ENCODE measurements at places on chromosomes 11 and 22.

- DNase-seq: no peak
These were observed 3.9 kb upstream of the RAB38 start for GRCh38 chr11:88179141-88179540.

GRCh38 chr22:50089682-50090411 lies at the start of gene MOV10L1:
Gene MOV10L1 (plus strand): TSS chr22:50090006. CDS start chr22:50090089, 83 bp downstream.
- no peak for DNase-seq

- DNase-seq: no peak
These were observed 377.7 kb downstream of the TENM4 start for GRCh38 chr11:79062814-79063762.

- no peak for DNase-seq
These were observed 3.4 kb downstream of the CRYBB3 start for GRCh38 chr22:25203082-25203481.

DNA sequence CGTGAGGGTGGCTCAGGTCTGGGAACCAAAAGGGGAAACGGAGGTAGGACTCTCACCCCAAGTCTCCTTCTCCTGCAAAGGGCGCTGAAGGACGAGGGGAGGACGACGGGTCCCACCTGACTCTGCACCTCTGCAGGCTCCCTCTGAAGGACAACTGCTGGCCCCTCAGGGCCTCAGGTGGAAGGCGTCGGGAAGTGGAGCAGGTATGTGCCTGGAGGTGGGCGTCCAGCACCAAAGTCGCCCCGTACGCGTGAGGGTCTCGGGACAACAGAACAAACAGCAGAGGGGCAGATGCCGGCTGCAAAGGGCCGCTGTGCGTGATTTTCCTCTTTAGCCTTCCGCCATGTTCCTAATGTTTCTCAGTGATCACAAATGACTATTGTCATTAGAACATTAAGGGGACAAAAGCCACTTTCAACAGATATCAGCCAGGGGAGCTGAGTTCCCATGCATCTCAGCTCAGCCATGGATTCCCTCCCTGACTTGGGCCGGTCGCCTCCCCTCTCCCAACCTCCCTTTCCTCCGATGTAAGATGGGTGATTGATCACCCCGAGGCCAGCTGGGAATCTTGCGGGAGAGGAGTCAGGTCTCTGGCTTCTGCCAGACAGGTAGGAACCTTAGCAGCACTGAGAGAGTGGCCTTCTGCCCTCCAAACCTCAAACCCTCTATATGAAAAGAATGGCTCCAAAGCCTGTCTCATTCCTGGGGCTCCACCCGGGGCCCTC lies 836 bp downstream of the SLC16A8 start:
- no peak for DNase-seq

DNA sequence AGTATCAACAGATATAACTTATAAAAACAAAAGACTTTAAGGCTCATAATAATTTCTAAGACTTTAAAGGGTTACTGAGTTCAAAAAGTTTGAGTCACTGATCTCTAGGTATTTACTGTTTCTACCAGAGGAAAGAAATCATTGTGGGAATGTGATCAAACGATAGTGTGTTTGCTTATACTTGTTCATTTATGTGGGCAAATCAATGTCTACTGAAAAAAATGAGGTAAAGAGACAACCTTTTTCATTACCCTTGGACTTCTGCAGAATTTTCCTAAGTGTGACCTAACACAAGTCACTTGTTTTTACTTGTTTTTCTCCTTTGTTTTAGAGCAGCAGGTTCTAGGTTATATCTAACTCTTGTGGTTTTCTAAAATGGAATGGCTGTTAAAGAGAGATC lies 65.4 kb downstream of the PRR5L start:
- no peak for DNase-seq

- DNase-seq: no peak
These were observed 78.9 kb upstream of the CRYBB3 start for GRCh38 chr22:25120761-25121212.

DNA sequence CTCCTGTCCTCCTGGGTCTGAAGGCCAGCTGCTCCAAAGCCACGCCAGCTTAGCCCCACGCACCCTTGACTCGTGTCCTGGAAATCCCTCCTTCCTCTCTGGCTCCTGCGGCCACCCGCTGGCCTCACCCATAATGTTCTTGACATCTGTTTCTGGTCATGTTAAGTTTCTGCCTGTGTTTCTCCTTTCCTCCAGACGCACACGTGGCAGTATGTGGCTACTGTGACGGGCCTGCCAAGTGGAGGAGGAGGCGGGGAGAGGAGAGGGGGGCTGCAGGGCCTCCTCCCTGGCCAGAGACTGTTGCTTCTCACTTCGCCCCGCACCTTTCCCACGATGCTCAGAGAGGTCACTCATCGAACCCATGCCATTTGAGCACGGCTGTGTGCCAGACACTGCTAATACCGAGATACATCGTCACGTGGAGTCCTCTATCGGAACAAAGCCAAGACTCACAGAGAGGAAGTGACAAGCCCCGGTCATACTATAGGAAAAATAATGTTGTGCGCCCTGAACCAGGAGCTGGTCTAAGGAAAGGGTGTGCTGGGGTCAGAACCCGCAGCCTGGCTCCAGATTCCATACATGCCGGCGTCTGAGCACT lies 11.5 kb downstream of the C1QTNF6 start:
- no peak for DNase-seq

DNA sequence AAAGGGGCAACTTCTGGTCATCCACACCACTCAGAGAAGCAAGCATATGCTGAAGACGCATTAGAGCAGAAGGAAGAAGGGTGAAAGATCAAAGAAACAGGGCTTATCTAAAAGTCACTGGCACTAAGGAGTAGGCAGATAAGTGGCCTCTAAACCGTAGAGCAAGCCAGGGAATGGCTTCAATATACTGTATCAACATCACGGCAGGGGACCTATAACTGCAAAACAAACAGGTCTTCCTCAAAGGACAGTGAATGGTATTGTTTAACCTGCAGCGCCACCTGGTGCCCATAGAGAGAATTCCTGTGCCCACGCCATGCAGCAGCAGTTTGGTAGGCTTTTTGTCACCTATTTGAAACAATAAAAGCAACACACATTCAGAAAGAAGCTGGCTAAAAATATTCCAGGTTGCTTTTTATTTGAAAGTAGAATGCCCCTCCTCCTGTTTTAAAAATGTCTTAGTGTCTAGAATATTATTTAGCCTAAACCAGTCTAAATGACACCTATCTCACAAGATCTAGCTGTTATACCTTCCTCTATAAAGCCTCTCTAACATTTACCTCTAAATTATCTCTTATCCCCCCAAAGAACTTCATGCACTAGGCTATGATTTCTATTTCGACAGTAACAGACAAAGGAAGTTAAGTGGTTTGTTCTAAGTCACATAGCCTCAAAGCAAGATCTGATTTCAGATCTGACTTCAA lies 21.8 kb downstream of the SNX19 start:
- DNase-seq: peak; percentile 46

GRCh38 chr11:102493524-102493923 lies 37.0 kb downstream of the MMP7 start:
- DNase-seq: no peak

GRCh38 chr11:68386331-68386978 lies 74.1 kb downstream of the LRP5 start:
- DNase-seq: no peak

DNA sequence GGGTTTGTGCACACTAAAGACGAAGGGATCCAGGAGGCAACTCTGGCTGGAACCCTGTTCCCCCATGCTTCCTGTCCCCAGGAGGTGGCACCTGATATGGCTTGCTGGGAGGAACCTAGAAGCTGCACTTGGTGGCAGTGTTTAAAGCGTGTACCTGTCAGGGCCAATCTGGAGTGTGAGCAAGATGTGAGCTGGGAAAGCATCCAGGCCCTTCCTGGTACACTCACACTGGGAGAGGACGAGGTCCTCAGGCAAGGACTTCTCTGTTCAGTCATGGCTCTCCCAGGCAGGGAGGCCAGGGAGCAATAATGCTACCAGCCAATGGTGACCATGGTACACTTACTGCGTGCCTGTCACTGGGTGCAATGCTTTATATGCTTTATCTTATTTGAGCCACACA lies 130.7 kb upstream of the NECTIN1 start:
- no peak for DNase-seq

GRCh38 chr11:134583397-134583990 lies 171.5 kb upstream of the B3GAT1 start:
- no peak for DNase-seq

- no peak for DNase-seq
These were observed 196.4 kb downstream of the IGLL1 start for GRCh38 chr22:23383491-23384361.

DNA sequence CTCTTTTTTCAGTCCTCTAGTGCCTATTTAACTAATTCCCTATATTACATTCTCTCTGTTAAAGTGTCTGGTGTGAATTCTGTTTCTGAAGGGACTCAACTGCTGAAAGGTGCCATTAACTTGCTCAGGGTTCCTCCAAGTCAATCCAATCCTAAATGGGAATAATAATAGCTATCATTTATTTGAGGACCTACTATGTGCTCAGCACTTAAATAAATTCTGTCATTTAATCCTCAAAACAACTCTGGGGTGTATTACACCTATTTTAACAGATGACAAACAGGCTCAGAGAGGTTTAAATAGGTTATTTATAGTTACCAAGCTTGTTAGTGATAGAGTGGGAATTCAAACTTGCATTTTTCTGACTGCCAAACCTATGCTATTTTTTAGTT lies 40.6 kb upstream of the POLD3 start:
- DNase-seq: no peak

- peak; percentile 51 for DNase-seq
These were observed at the start of gene MS4A7 for GRCh38 chr11:60378354-60378753. Gene MS4A7 (plus strand): TSS chr11:60378532. CDS start chr11:60383142, 4,610 bp downstream.

DNA sequence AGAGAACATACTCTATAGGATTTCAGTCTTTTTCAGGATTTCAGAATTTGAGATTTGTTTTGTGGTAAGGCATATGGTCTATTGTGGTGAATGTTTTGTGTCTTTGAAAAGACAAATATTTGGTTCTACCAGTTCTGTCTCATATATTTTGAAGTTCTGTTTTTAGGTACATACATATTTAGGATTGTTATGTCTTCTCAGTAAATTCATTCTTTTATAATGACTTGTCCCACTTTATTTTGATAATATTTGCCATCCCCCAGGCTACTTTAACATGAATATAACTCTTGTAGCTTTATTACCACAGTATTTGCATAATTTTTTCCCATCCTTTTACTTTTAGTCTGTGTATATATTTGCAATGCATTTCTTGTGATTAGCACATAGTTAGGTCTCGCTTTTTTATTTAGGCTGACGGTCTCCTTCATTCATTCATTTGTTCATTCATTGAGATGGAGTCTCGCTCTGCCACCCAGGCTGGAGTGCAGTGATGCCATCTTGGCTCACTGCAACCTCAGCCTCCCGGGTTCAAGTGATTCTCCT lies 32.1 kb downstream of the MTMR3 start:
- no peak for DNase-seq

DNA sequence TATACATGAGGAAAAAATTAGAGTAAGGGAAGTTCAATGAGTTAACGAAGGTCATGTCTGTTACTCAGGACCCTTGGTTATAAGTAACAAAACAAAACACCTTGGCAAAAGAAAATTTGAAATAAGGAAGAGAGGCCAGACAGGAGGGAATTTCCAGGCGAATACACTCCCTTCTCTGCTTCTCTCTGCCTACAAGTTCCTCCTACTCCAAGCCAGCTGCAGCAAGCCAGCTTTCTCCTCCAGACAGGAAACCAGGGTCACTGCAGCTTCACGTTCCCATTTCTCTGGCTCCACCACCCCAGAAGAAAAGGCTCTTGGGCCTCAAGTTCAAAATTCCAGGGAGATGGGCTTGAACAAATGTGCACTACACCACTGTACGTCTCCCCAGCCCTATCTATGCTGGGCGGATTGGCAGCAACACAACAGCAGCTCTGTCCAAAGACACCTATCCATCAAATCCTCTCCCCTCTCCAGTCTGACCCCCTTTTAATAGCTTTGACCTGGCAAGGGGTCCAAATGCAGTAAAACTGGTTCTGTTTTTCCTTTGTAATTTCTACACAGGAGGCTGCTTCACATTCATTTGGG lies 27.7 kb downstream of the SMCO4 start:
- DNase-seq: no peak

GRCh38 chr11:29534836-29535235 lies 482.0 kb downstream of the KCNA4 start:
- no peak for DNase-seq

DNA sequence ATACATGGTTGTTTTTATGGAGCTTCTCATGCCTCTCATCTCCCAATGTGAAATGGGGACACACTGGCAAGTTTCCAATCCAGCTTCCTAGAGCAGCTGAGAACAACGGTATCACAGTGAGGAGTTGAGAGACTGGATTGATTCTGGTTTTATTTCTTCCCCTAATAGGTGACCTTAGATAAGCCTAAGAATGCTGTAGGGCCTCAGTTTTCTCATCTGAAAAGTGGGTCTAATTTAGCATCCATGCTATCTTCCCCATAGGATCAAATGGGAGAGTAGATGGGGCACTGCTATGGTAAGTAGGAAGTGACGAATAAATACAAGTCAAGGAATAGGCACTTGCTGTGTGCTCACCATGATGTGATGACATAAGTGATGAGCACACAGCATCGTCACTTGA lies 61.1 kb upstream of the PHOX2A start:
- DNase-seq: no peak

- DNase-seq: no peak
These were observed 88.7 kb upstream of the MS4A8 start for GRCh38 chr11:60610702-60611101.

DNA sequence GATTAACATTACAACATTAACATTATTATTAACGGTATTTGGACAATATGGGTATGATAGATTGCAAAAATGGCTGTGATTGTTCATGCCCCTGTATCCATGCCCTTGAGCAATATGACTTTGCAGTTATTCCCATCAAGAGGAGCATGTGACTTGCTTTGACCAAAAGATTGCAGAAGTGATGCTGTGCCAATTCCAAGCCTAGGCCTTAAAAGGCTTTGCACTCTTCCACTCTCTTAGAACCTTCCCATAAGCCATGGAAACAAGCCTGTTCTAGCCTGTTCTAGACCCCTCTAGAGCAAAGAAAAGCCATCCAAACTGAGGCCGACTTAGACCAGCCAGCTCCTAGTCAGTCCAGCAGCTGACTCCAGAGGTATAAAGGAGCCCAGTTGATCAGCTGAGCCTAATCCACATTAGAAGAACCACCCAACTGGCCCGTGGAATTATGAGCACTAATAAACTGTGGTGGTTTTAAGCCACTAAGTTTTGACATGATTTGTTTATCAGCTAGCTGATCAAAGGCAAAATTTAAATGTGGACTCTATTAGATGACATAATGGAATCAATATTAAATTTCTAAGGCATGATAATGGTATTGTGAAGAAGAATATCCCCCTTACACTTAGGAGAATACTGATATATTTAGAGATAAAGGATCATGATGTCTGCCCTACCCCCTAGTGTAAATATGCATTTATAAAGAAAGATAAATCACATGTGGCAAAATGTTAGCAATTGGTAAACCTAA lies 28.6 kb downstream of the RAB30 start:
- DNase-seq: no peak

Data from T-helper 1 cell (primary cell).